ENCODE measurements at places on chromosomes 4 and X. TPM values are rescaled to one million over a fixed set of nuclear protein-coding genes. Genes with fewer than 3 reads are reported as not detected.
A peak's percentile ranks its signal among the peaks of the same experiment; 100 is the strongest.

The MAGEB6B gene
- not detected for total RNA-seq

The AREG gene
- total RNA-seq: 16.9 TPM

The CXCR3 gene
- not detected for total RNA-seq

The EXOC1L gene
- total RNA-seq: not detected

The TLR6 gene
- total RNA-seq: 8.3 TPM

The HTN3 gene
- not detected for total RNA-seq

The ATOH1 gene
- total RNA-seq: not detected

The CRMP1 gene
- 3.4 TPM for total RNA-seq

The CDS1 gene
- total RNA-seq: 8.8 TPM

The TNIP3 gene
- not detected for total RNA-seq

The SPACA5 gene
- not detected for total RNA-seq

The PNMA3 gene
- 0.49 TPM for total RNA-seq

GRCh38 chr4:163003979-163004378 is 162.7 kb downstream of the NAF1 start:
- H3K36me3 ChIP-seq: no peaks in the 10 kb centered on the region
- H3K27me3 ChIP-seq: no peaks in the 10 kb centered on the region
- no peaks in the 10 kb centered on the region for H3K4me1 ChIP-seq
- no peak for DNase-seq

DNA sequence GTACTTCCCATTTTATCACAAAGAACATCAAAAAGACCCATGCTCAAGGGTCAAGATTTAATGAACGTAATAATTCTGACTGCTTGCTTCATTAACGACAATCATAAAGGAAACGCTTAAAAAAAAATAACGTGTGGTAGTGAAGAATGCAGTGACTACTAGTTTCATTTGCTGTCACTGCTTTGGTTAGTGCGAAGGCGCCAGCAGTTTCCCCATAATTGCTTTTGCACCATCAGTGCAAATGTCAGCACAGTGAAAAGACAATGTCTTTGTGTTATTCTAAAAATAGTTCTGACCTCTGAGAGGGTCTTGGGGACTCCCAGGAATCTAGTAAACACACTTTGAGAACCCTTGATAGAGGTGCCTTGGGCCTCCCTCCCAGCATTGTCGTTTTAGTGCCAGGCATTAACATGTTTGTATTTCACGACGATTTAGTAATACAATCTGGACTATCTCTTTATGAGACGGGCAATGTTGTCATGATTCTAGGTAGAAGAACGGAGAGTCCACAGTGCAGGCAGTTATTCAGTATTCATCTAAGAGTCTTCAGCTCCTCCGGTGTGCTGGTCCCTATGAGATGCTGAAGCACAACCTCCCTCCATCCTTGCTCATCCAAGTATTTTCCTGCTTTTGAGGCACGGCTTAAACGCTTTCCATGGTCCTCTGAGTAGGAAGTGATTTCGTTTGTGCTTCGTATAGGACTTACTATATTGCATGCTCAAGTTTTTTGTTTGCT is 71.0 kb downstream of the AFF1 start:
- H3K36me3 ChIP-seq: no peaks in the 10 kb centered on the region
- no peaks in the 10 kb centered on the region for H3K27me3 ChIP-seq
- peaks cover 48% of the 10 kb centered on the region for H3K4me1 ChIP-seq
- H3K4me3 ChIP-seq: peak overlapping the region; percentile 83
- peak overlapping the region; percentile 96 for H3K27ac ChIP-seq

- no peak for DNase-seq
- H3K4me1 ChIP-seq: peaks cover 7% of the 10 kb centered on the region
- H3K27me3 ChIP-seq: no peaks in the 10 kb centered on the region
- peak overlapping the region; percentile 75 for H3K27ac ChIP-seq
- H3K36me3 ChIP-seq: no peaks in the 10 kb centered on the region
Measured at GRCh38 chrX:120244395-120244734, 6.2 kb upstream of the ZBTB33 start.

DNA sequence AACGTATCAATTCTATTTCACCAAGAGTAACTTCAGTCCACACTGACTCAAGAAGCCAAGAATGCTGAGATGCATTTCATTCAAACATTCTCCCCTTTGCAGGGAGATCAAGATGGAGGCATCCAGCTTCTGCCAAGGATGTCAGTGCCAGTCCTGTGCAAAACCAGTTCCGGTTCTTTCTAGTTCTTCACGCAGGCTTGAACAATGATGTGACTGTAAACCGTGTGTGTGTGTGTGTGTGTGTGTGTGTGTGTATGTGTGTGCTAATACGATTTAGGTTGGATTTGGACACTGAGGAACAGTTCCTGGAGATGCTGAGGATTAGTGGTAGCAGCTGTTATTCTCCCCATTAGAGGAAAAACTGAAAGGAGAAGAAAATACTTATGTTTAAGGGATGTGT is at the start of gene REELD1:
Gene REELD1, plus strand, starts transcription at position 301 of the 400 bp plus-strand sequence. CDS start 2,415 bp downstream, outside the sequence.
- H3K4me1 ChIP-seq: no peaks in the 10 kb centered on the region
- no peak within 1 kb of the TSS for H3K27ac ChIP-seq
- no peak for DNase-seq
- no peaks in the 10 kb centered on the region for H3K27me3 ChIP-seq

DNA sequence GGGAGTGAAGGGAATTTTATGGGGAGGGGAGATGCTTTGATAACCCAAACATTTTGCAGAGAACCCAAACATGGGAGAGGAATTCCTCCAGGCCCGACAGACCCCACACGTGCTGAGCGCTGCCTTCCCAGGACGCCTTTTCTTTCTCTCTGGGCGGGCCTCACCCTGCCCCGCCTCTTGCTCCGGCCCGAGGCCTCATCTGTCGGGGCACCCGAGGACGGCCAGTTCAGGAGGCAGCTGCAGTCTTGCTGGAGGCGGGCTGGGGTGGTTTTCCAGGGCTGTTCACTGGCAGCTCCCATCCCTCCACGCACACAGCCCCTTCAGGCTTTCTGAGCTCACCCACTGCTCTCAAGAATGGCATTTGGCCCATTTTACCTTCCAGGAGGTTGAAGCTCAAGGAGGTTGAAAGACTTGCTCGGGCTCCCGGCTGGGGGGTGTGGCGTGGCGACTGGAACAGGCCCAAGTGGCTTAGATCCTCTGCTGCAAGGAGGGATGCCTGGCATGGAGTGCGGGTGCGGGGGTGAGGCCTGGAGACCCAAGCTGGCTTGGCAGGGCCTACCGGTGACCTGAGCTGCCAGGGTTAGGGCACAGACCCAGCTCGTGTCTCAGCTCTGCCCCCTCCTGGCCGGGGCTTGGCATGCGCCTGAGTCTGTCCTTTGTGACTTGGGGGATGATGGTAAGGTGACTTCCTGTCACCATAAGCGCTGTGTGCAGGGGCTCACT is 99.2 kb downstream of the PSAPL1 start:
- H3K4me3 ChIP-seq: no peak overlapping the region
- peaks cover 28% of the 10 kb centered on the region for H3K4me1 ChIP-seq
- no peak for DNase-seq
- no peaks in the 10 kb centered on the region for H3K36me3 ChIP-seq
- no peaks in the 10 kb centered on the region for H3K27me3 ChIP-seq

GRCh38 chr4:153013202-153013977 is 77.3 kb downstream of the FHDC1 start:
- H3K27me3 ChIP-seq: no peaks in the 10 kb centered on the region
- no peaks in the 10 kb centered on the region for H3K36me3 ChIP-seq
- no peaks in the 10 kb centered on the region for H3K4me1 ChIP-seq
- no peak overlapping the region for H3K27ac ChIP-seq
- no peak overlapping the region for H3K4me3 ChIP-seq

DNA sequence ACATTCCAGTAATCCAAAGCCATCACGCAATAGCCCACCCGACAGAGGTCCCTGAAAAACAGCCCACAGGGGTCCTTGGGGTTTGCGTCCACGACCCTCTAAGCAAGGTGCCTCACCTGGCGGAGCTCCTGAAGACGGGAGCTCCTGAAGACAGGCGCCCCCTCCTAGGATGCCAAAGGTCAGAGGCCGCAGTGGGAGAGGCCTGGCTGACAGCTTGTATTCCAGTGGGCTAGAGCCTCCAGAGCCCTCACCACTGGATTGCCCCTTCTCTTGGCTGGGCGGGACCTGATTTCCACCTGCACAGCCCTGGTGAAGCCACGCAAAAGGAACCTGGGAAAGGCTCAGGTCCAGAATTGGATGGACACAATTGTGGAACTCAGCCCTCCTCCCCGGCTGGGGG is 29.7 kb upstream of the WFS1 start:
- H3K27ac ChIP-seq: no peak overlapping the region
- H3K4me1 ChIP-seq: no peaks in the 10 kb centered on the region

- no peak overlapping the region for H3K4me3 ChIP-seq
- H3K4me1 ChIP-seq: peaks cover 63% of the 10 kb centered on the region
- no peak for DNase-seq
- H3K27me3 ChIP-seq: no peaks in the 10 kb centered on the region
- peaks cover 2% of the 10 kb centered on the region for H3K36me3 ChIP-seq
Measured at GRCh38 chr4:87052615-87053014, 117.8 kb downstream of the AFF1 start.

DNA sequence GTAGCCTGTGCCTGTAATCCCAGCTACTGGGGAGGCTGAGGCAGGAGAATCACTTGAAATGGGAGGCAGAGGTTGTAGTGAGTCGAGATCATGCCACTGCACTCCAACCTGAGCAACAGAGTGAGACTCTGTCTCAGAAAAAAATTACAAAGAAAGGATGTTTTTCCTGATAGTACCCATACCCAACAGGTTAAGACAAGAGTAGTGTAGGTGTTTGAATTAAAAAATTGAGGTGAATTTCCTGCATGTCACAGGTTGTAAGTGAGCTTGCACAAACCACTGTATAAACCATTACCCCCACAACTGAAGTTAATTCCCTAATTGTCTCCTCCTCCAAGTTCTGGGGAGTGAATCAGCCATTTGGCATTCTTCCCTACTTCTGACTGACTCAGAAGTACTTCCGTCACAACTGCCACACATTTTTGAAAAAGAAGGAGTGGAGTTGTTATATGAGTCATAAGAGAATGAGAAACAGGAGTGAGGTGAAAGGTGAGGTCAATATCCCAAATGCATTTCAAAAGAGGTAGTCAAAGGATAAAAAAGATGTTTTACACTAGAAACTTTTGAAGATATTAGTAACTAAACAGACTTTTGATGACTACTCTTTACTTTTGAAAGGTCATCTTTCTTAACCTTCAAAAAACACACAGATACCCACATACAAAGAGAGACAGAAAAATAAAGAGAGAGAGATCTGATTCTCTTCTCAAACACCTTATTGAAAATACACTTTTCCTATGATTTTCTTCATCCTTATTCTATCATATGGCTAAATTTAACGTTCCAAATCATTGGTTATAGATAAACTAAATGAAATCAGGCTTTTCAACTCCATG is 134.5 kb downstream of the BTC start:
- H3K4me1 ChIP-seq: peaks cover 7% of the 10 kb centered on the region
- H3K4me3 ChIP-seq: no peak overlapping the region
- H3K27ac ChIP-seq: no peak overlapping the region
- no peaks in the 10 kb centered on the region for H3K27me3 ChIP-seq

DNA sequence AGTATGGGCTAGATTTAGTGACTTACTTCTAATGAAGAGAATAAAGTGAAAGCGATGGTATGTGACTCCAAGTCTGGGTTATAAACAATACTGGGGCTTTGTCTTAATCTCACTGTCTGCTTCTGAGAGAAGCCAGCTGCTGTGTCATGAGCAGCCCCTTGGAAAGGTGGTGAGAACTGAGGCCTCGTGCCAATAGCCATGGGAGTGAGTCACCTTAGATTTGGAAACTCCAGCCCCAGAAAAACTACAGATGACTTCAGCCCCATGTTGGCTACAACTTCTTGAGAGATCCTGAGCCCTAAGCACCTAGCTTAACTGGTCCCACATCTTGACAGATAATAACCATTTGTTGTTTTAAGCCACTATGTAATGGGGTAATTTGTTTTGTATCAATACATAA is 77.6 kb downstream of the CWH43 start:
- no peak for DNase-seq
- H3K27me3 ChIP-seq: no peaks in the 10 kb centered on the region
- no peak overlapping the region for H3K4me3 ChIP-seq
- no peaks in the 10 kb centered on the region for H3K36me3 ChIP-seq

GRCh38 chr4:154612472-154613414 is at the start of gene FGG:
FGG (minus strand) TSS chr4:154612656; CDS start chr4:154612609, 47 bp downstream.
- H3K36me3 ChIP-seq: no peaks in the 10 kb centered on the region
- no peak within 1 kb of the TSS for H3K27ac ChIP-seq
- no peak for DNase-seq

GRCh38 chr4:82889287-82889686 is 1.7 kb downstream of the SEC31A start:
- no peak for DNase-seq
- peaks cover 65% of the 10 kb centered on the region for H3K4me1 ChIP-seq
- peak overlapping the region; percentile 97 for H3K27ac ChIP-seq
- H3K4me3 ChIP-seq: peak overlapping the region; percentile 87
- peaks cover 12% of the 10 kb centered on the region for H3K36me3 ChIP-seq
- H3K27me3 ChIP-seq: no peaks in the 10 kb centered on the region

GRCh38 chr4:158811704-158812103 is 42.9 kb downstream of the FNIP2 start:
- H3K4me1 ChIP-seq: peaks cover 47% of the 10 kb centered on the region
- H3K36me3 ChIP-seq: no peaks in the 10 kb centered on the region
- no peak for DNase-seq
- no peaks in the 10 kb centered on the region for H3K27me3 ChIP-seq
- H3K27ac ChIP-seq: peak overlapping the region; percentile 82

- no peak overlapping the region for H3K27ac ChIP-seq
- no peak for DNase-seq
- peaks cover 32% of the 10 kb centered on the region for H3K36me3 ChIP-seq
- H3K27me3 ChIP-seq: no peaks in the 10 kb centered on the region
Measured at GRCh38 chr4:6576512-6576911, 1.5 kb downstream of the MAN2B2 start.

- H3K27ac ChIP-seq: no peak overlapping the region
- DNase-seq: no peak
- no peaks in the 10 kb centered on the region for H3K36me3 ChIP-seq
- no peak overlapping the region for H3K4me3 ChIP-seq
- no peaks in the 10 kb centered on the region for H3K4me1 ChIP-seq
Measured at GRCh38 chr4:172157946-172158345, 344.7 kb downstream of the GALNTL6 start.

GRCh38 chr4:182973511-182973911 is 56.3 kb upstream of the DCTD start:
- H3K27ac ChIP-seq: no peak overlapping the region
- H3K4me3 ChIP-seq: no peak overlapping the region
- H3K27me3 ChIP-seq: no peaks in the 10 kb centered on the region
- DNase-seq: no peak
- H3K36me3 ChIP-seq: no peaks in the 10 kb centered on the region

DNA sequence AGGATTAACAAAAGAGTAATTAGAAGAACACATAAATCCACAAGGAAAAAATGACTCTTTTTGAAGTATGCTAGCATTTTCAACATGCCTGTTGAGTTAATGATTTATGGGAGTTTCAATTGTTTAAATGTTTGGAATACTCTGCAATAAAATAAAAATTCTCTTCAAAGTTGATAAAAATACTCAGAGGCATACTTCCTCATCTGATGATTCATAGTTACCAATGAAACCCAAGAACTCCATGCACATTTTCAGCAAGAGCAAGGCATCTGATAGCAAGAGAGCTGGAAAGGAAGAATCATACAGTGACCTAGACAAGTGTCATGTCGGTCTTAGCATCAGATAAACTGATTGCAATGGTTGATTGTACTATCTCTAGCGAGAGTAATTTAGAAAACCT is 443.7 kb upstream of the ATOH1 start:
- H3K27ac ChIP-seq: no peak overlapping the region
- no peaks in the 10 kb centered on the region for H3K36me3 ChIP-seq
- H3K27me3 ChIP-seq: no peaks in the 10 kb centered on the region
- no peaks in the 10 kb centered on the region for H3K4me1 ChIP-seq
- no peak for DNase-seq
- H3K4me3 ChIP-seq: no peak overlapping the region

All from vagina (tissue), 2 donors.